ENCODE measurements at places on chromosomes 6 and 20. TPM values are rescaled to one million over a fixed set of nuclear protein-coding genes. Genes with fewer than 3 reads are reported as not detected.

DNA sequence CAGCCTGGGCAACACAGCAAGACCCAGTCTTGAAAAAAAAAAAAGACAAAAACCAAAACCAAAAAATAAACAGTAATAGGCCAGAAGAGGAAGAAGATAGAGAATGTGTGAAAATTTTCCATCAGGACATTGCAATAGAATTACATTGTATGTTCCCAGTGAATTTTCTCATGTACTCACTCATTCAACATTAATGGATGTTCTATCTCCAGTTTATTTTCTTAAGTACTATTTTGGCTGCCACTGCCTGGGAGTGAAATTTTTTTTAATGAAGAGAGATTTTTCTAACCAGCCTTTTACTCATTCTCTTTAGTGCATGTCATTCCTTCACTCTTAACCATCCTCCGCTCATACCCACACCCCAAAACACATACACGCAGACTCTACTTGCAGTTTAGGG lies 282.8 kb downstream of the ALDH8A1 start:
- no peaks in the 10 kb centered on the region for H3K36me3 ChIP-seq
- H3K27me3 ChIP-seq: no peaks in the 10 kb centered on the region
- no peak overlapping the region for H3K27ac ChIP-seq
- no peak for DNase-seq
- H3K4me1 ChIP-seq: peaks cover 13% of the 10 kb centered on the region

- no peaks in the 10 kb centered on the region for H3K36me3 ChIP-seq
- no peak for DNase-seq
- H3K4me1 ChIP-seq: peaks cover 2% of the 10 kb centered on the region
- H3K27me3 ChIP-seq: no peaks in the 10 kb centered on the region
- no peak overlapping the region for H3K4me3 ChIP-seq
These were observed 972.0 kb upstream of the CITED2 start for GRCh38 chr6:140346428-140346827.

GRCh38 chr6:24931296-24931695 lies 4.5 kb downstream of the RIPOR2 start:
- H3K4me1 ChIP-seq: peaks cover 35% of the 10 kb centered on the region
- H3K27ac ChIP-seq: no peak overlapping the region
- H3K36me3 ChIP-seq: peaks cover 4% of the 10 kb centered on the region
- DNase-seq: no peak

GRCh38 chr6:154648188-154648887 lies 84.9 kb upstream of the SCAF8 start:
- no peak overlapping the region for H3K27ac ChIP-seq
- peaks cover 16% of the 10 kb centered on the region for H3K4me1 ChIP-seq
- H3K27me3 ChIP-seq: peaks cover 6% of the 10 kb centered on the region
- DNase-seq: no peak
- no peaks in the 10 kb centered on the region for H3K36me3 ChIP-seq
- H3K4me3 ChIP-seq: no peak overlapping the region

MYL9 gene
- total RNA-seq: 31.0 TPM

- H3K4me1 ChIP-seq: peaks cover 30% of the 10 kb centered on the region
- H3K27me3 ChIP-seq: no peaks in the 10 kb centered on the region
- DNase-seq: no peak
These were observed 1.5 kb upstream of the ARFGEF2 start for GRCh38 chr20:48919882-48920526.

DNA sequence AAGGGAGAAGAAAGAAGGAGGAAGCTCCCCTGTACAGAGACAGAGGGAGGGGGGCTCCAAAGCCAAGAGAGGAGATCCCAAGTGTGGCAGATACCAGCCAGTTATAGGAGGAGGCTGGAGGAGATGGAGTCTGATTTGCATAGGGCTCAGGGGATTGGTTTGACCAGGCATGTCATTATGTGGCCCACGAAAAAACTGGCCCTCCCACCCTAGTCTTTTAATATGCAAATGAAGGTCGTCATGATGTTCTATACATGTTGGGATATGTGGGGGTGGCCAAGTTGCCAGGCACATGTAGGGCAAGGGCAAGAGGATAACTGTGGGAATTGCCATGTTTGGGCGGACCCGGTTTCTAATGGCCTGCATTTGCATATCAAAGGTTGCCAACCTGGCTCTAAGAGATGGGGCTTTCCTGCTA lies 17.6 kb upstream of the ZFP64 start:
- no peak for DNase-seq
- peaks cover 9% of the 10 kb centered on the region for H3K27me3 ChIP-seq
- H3K4me3 ChIP-seq: no peak overlapping the region
- no peaks in the 10 kb centered on the region for H3K36me3 ChIP-seq
- no peaks in the 10 kb centered on the region for H3K4me1 ChIP-seq
